ENCODE measurements at places on chromosomes 11 and 22. TPM values are rescaled to one million over a fixed set of nuclear protein-coding genes. Genes with fewer than 3 reads are reported as not detected.

- H3K4me3 ChIP-seq, result no peak overlapping the region
- H3K4me1 ChIP-seq, result no peaks in the 10 kb centered on the region
- H3K36me3 ChIP-seq, result no peaks in the 10 kb centered on the region
- no peak for DNase-seq
Measured at GRCh38 chr11:103494491-103494890, 385.3 kb downstream of the DYNC2H1 start.

- no peak overlapping the region for H3K27ac ChIP-seq
- no peaks in the 10 kb centered on the region for H3K36me3 ChIP-seq
- H3K27me3 ChIP-seq, result no peaks in the 10 kb centered on the region
- no peak for DNase-seq
- H3K4me1 ChIP-seq, result peaks cover 62% of the 10 kb centered on the region
Measured at GRCh38 chr11:77410076-77410827, 63.6 kb downstream of the PAK1 start.

The POLR2L gene
- 140 TPM for total RNA-seq

The CRYBA4 gene
- total RNA-seq, result not detected

The SLC22A9 gene
- total RNA-seq, result not detected

The SLC7A4 gene
- 0.31 TPM for total RNA-seq

DNA sequence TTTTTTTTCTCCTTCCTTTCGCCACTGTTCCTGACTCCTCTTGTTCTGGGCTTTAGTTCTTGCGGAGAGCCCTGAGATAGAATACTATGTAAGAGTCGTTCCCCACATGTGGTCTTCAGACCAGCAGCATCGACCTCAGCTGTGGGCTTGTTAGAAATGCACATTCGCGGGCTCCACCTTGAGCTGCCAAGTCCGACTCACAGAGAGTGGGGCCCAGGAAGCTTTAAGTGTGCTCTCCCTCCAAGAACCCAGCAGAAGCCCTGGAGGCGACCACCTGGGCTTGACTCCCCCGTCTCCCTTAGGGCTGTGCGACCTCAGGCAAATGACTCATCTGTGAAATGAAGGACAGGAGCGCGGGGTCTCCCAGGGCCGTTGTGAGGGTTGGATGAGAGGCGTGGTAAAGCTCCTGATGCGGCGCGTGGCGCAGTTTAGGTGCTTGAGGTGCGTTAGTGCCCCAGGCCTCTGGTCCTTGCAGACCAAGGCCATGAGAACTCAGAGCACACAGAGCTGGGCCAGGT, 18.8 kb downstream of the SAMM50 start:
- H3K27me3 ChIP-seq, result no peaks in the 10 kb centered on the region
- no peak for DNase-seq
- H3K4me3 ChIP-seq, result no peak overlapping the region
- no peak overlapping the region for H3K27ac ChIP-seq
- no peaks in the 10 kb centered on the region for H3K4me1 ChIP-seq
- peaks cover 99% of the 10 kb centered on the region for H3K36me3 ChIP-seq

The CTSC gene
- 422 TPM for total RNA-seq

- no peak for DNase-seq
- no peak overlapping the region for H3K4me3 ChIP-seq
- H3K4me1 ChIP-seq, result no peaks in the 10 kb centered on the region
- no peak overlapping the region for H3K27ac ChIP-seq
- no peaks in the 10 kb centered on the region for H3K36me3 ChIP-seq
Measured at GRCh38 chr11:30568931-30569330, 17.2 kb downstream of the MPPED2 start.

The SCGB1D4 gene
- not detected for total RNA-seq

GRCh38 chr22:48483764-48484528, 1343.7 kb downstream of the BRD1 start:
- no peaks in the 10 kb centered on the region for H3K36me3 ChIP-seq
- H3K4me1 ChIP-seq, result no peaks in the 10 kb centered on the region
- no peak overlapping the region for H3K4me3 ChIP-seq
- no peak overlapping the region for H3K27ac ChIP-seq

DNA sequence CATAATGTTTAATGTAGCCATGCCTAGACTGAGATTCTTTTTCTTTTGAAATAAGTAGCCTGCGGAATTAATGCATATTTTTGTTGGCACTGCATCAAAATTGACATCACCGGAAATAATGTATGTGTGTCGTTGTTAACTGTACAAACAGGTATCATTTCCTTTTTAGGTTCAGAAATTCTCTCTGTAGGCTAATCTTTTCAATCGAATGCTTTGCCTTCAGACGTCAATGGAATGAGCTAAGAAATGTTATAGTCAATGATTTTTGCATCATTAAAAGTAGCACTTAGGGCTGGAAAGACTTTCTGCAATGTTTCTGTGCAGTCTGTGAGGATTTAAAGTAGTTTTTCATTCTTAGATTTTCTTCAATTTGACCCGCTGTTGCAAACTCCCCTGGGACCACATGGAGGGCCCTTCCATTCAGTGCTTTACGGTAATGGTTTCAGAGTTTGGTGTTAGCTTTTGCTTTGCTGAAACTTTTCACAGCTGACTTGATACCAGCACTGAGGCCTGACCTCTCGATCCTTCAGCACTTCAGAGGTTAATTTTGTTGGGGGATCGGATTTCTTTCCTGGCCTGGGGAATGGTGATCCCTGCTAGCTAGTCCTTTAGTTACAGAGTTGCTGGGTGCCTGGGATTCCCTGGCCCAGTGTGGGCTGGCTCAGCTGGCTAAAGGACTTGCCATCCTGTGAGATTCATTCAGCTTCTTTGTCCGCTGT, 137.8 kb downstream of the DBX1 start:
- no peak for DNase-seq
- H3K4me3 ChIP-seq, result no peak overlapping the region
- no peaks in the 10 kb centered on the region for H3K36me3 ChIP-seq
- no peaks in the 10 kb centered on the region for H3K4me1 ChIP-seq
- H3K27ac ChIP-seq, result no peak overlapping the region

DNA sequence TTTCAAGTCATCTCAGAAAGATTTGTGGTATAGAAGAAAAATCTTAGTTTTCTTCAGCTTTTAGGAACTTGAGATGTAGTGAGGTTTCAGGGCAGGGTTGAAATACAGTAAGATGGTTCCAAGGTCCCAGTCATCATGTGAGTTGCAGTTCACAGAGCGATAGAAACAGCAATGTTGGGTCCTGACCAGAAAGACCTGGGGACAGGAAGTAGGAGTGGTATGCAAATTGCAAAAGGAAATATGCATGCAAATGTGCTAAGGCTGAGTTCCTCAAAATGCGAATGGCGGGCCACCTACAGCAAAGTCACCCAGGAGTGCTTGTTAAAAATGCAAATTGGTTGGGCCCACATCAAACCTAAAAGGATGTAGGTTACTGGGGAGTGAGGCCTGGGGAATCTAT, 1032.7 kb upstream of the TENM4 start:
- H3K27me3 ChIP-seq, result no peaks in the 10 kb centered on the region
- no peaks in the 10 kb centered on the region for H3K4me1 ChIP-seq
- no peak overlapping the region for H3K4me3 ChIP-seq
- no peaks in the 10 kb centered on the region for H3K36me3 ChIP-seq
- no peak overlapping the region for H3K27ac ChIP-seq

DNA sequence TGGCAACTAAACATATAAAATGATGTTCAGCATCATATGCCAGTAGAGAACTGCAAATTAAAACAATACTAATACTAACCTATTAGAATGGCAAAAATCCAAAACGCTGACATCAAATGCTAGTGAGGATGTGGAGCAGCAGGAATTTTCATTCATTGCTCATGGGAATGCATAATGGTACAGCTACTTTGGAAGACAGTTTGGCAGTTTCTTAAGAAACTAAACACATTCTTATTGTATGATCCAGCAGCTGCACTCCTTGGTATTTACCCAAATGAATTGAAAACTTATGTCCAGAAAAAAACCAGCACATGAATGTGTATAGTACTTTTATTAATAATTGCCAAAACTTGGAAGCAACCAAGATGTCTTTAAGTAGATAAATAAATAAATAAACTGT, 258.0 kb downstream of the TENM4 start:
- H3K36me3 ChIP-seq, result no peaks in the 10 kb centered on the region
- H3K4me1 ChIP-seq, result no peaks in the 10 kb centered on the region
- no peak for DNase-seq
- no peak overlapping the region for H3K27ac ChIP-seq
- no peak overlapping the region for H3K4me3 ChIP-seq

DNA sequence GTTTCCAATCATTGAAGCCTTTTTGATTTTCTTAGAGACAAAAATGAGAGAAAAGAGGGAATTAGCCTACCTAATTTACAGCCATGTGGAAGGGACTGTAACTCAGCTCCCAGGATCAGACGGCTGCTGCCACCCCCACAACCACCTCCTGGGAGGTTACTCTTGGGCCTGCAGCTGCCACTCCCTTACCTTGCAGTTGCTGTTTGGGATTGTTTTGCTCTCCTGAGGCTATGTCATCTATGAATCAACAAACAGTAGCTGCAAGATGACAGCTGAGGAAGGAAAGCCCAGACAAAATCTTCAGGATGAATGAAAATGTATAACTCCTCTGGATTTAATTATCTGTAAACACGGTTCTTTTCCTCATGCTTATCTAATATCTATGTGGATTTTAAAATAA, 28.0 kb upstream of the ZC3H12C start:
- no peak overlapping the region for H3K27ac ChIP-seq
- no peaks in the 10 kb centered on the region for H3K27me3 ChIP-seq
- no peaks in the 10 kb centered on the region for H3K36me3 ChIP-seq

DNA sequence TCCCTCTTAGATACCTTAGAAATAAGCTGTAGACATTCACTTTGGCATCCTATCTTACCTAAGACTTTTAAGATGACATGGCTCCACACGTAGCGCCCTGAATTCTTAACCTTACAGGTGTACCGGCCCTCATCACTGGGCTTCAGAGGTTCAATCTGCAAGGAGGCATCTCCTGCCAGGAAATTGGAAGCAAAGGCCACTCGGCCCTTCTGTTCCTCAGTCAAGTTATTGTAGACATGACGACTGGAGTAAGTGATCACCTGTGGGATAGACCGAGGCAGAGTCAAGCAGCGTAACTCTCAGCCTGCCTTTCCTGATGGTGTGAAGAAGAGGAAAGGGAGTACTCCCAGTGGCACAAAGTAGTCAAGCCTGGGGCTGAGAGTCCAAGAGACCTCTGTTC, 22.5 kb upstream of the HSPA8 start:
- H3K27ac ChIP-seq, result no peak overlapping the region
- no peaks in the 10 kb centered on the region for H3K27me3 ChIP-seq
- H3K4me1 ChIP-seq, result peaks cover 3% of the 10 kb centered on the region
- H3K4me3 ChIP-seq, result no peak overlapping the region

The CHST1 gene
- total RNA-seq, result 5.5 TPM

The DEUP1 gene
- total RNA-seq, result 0.50 TPM

DNA sequence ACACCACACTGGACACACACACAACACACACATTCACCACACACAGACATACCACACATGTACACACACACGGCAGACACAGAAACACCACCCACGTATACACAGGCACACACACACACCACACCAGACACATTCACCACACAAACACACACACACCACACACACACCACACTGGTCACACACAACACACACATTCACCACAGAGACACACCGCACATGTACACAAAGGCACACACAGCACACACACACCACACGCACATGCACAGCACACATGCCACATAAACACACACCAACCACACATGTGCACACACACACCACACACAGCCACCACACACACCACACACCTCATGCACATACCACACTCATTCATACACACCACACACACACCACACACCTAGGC, 84.2 kb upstream of the PRR5 start:
- H3K27ac ChIP-seq, result no peak overlapping the region
- no peak for DNase-seq
- H3K4me1 ChIP-seq, result peaks cover 12% of the 10 kb centered on the region
- no peak overlapping the region for H3K4me3 ChIP-seq
- no peaks in the 10 kb centered on the region for H3K36me3 ChIP-seq

DNA sequence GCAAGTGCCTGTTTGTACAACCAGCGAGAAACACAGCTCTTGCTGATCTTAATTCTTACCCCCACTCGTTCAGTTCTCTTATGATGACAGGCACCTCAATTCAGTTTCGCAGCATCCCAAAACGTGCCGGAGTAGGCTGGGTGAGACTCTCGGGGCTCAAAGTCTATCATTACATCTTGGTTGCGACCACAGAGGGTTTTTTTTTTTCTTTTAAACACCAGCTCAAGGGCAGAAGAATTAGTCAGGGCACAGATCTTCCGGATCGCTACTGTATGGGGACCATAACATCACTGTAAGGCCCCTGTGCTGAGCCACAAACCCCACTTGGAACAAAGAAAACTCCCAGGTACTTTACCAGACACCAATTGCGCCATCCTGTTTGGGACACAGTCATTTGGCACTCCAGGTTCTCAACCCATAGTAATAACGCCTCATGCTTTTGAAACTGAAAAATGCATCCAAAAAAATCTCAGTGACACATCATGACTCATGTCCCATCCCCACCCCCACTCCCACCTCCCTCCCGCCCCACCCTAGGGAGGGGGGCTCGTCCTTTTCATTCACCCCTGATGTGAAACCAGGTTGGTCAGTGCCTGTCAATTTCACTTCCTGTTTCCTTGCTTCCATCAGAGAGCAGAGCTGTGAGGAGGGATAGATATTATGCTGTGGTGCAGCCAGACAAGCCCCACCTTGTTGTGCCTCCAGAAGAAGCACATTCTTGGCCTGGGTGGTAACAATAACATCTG, 41.0 kb upstream of the CD5 start:
- DNase-seq, result no peak
- H3K27me3 ChIP-seq, result no peaks in the 10 kb centered on the region
- peaks cover 3% of the 10 kb centered on the region for H3K4me1 ChIP-seq
- H3K36me3 ChIP-seq, result no peaks in the 10 kb centered on the region
- no peak overlapping the region for H3K27ac ChIP-seq

The KRTAP5-1 gene
- not detected for total RNA-seq

The SMTNL1 gene
- not detected for total RNA-seq

The KIRREL3 gene
- total RNA-seq, result not detected

DNA sequence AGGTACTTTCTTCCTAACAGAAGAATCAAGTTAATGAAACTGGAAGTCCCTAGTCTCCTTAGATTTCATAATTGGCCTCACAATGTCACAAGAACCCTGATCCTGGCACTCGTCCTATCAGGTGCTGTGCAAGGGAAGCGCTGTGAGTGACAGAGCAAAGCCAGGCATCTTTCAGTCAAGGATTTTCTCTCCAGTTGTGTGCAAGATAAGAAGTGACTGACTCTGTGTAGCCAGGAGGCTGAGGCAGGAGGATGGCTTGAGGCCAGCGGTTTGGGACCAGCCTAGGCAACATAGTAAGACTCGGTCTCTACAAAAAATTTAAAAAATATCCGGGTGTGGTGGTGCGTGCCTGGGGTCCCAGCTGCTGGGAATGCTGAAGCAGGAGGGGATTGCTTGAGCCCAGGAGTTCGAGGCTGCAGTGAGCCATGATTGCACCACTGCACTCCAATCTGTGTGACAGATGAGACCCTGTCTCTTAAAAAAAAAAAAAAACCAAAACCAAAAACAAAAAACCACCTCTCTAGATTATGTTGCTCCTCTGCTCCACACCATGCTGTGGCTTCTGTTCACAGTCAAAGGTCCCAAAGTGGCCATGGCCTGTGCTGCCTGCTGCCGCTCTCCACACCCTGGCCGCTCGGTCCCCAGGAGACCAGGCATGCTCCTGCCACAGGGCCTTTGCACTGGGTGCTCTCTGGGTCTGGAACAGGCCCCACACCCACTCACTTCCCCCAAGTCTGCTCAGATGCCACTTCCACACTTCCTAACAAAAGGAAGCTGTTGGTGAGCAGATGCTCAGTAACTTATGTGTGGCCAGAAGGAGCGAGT, 54.2 kb upstream of the CLDN5 start:
- H3K36me3 ChIP-seq, result no peaks in the 10 kb centered on the region
- H3K27ac ChIP-seq, result peak overlapping the region; percentile 67
- no peak overlapping the region for H3K4me3 ChIP-seq

The UBQLN3 gene
- 0.37 TPM for total RNA-seq

Data from left lung (tissue), 14 donors.